ENCODE measurements at places on chromosomes 6 and 20. TPM values are rescaled to one million over a fixed set of nuclear protein-coding genes. Genes with fewer than 3 reads are reported as not detected.

DNA sequence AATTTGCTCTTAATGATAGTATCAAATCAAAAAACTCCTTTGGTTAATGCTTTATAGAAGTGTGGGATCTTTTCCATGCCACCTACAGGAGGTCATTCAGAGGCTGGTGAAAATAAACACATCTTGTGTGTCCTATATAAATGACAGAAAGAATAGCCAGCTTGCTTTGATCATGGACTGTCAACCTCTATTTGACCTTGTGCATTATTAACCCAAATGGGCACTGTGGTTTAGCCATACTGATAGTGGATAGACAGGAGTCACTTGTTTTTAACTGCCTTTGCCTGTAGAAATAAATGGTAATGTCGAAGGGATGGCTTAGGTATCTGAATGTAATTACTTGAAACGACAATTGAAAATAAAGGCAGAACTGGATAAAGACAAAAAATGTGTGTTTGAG lies 123.8 kb downstream of the CDKAL1 start:
- H3K36me3 ChIP-seq = no peaks in the 10 kb centered on the region
- no peak for DNase-seq
- no peak overlapping the region for H3K27ac ChIP-seq
- H3K4me1 ChIP-seq = no peaks in the 10 kb centered on the region
- no peak overlapping the region for H3K4me3 ChIP-seq

DNA sequence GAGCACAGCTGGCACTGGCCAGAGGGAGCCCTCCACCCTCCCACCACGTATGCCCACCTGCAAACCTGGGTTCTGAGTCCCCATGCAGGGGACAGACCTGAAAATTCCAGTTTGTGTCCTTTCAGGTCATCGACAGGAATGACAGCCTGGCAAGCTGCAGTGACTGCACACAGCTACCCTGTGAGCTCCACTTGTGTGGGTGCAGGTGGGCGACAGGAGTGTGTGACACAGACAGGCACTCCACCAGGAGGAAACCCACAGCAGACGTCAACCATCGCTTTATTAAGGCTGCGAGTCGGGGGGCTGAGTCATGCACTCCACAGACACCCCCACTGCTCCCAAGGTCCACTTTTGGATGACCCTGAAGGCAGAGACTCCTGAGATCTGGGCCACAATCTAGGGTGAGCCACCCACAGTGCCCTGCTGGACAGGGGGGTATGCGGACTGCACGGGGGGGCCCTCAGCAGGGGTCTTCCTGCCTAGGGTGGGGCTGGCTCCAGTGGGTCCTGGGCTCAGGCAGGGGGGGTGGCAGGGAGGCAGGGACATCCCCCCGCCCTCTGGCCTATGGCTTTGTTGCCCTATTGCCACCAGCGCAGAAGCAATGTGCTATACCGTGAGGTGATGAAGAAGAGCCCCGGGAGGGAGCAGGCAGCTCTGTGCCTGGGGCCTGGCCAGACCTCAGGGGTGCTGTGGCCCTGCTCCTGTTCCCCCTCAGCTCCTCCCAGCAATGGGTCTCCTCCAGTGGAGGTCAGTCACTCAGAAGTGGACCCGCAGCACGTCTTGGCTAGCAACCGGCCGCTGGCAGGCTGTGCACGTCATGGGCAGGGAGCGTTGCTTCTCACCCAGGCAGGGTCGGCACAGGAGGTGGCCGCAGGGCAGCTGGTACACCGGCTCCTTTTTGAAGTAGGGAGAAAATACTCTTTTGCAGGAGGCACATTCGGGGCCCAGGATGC lies 25.1 kb upstream of the AVP start:
- H3K4me1 ChIP-seq = no peaks in the 10 kb centered on the region
- no peaks in the 10 kb centered on the region for H3K36me3 ChIP-seq
- no peaks in the 10 kb centered on the region for H3K27me3 ChIP-seq
- H3K27ac ChIP-seq = no peak overlapping the region
- no peak for DNase-seq

GRCh38 chr20:57598060-57598459 lies 22.2 kb downstream of the ZBP1 start:
- no peaks in the 10 kb centered on the region for H3K27me3 ChIP-seq
- no peak overlapping the region for H3K4me3 ChIP-seq
- H3K27ac ChIP-seq = no peak overlapping the region
- no peaks in the 10 kb centered on the region for H3K36me3 ChIP-seq

DNA sequence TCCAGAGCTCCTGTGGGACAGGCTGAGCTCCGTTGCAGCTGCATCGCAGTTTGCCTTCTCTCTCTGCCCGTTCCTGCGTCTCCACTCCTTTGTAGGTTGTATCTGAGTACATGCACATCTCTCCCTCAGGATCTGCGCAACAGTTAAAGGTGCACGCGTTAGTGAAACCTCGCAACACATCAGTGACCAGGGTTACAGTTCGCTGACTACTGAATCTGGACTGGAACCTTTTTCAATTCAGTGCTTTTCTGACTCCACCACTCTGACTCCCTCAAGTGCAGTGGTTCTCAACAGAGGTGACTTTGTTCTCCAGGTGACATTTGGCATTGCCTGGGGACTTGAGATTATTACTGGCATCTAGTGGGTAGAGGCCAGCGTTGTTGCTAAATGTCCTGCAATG lies 44.0 kb downstream of the UST start:
- H3K4me3 ChIP-seq = no peak overlapping the region
- H3K36me3 ChIP-seq = no peaks in the 10 kb centered on the region
- DNase-seq = no peak
- H3K27ac ChIP-seq = no peak overlapping the region
- H3K4me1 ChIP-seq = no peaks in the 10 kb centered on the region

DNA sequence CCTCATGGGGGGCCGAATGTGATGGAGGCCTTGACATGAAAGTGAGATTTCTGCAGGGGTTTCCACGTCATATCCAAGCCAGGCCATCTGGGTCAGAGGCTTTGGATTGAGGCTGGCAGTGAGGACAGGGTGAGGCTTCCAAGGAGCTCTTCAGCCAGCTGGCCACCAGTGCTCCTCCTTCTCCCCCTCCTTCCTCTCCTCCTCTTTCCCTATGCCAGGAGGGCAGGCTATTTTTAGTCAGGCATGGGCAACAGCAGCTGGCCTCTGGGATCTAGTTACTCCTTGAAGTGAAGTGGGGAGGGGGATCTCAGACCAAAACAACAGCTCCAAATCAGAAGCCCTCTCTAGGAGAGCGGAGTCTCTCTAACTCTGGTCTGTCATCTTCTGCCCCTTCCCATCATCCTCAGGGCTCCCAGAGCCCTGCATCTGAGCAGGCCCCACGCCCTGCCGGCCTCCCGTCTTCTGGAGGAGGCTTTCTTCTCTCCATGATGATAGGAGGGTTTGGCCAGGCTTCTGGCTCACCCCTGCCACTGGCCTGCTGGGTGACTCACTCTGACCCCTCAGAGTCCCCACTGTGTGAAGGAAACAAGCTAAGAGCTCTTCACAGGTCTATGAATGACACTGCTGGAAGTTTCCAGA lies 612 bp downstream of the TNNC2 start:
- no peaks in the 10 kb centered on the region for H3K27me3 ChIP-seq
- H3K4me3 ChIP-seq = no peak overlapping the region
- H3K4me1 ChIP-seq = peaks cover 30% of the 10 kb centered on the region
- H3K27ac ChIP-seq = no peak overlapping the region
- DNase-seq = no peak

- H3K27ac ChIP-seq = no peak overlapping the region
- no peak overlapping the region for H3K4me3 ChIP-seq
- no peaks in the 10 kb centered on the region for H3K4me1 ChIP-seq
- H3K27me3 ChIP-seq = no peaks in the 10 kb centered on the region
These were observed 273.0 kb downstream of the CDH4 start for GRCh38 chr20:61524951-61525666.

DNA sequence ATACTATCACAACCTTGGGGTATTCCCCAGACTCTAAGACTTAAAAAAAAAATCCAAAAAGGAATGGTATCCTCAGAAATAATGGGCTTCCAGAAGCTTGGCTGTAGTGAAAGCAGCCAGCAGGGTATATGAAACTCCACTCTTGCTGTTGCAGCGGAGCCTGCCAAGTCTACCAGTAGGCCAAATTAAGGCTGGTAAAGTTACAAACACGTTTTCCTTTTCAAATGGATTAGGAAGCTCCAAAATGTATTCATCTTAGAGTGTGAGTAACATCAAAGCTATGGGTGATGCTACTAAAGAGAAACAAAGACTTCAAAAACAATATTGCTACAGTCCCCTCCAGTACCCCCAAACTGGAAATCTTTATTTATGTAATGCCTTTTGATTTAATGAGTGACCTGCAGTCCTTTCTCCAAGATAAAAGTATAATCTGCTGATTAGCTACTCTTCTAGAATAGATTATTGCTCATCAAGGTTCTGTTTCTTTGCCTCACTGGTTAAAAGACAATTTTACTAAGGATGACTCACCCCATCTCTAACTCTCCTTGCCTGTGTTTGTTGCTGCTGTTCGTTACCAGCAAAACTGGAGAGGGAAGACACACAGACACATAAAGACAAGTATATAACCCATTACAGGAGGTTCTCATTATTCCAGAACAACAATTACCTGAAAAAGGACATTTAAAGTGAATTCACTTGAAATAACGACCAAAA lies 84.9 kb downstream of the BTBD9 start:
- no peaks in the 10 kb centered on the region for H3K27me3 ChIP-seq
- H3K36me3 ChIP-seq = no peaks in the 10 kb centered on the region
- no peaks in the 10 kb centered on the region for H3K4me1 ChIP-seq
- H3K4me3 ChIP-seq = no peak overlapping the region

- peaks cover 4% of the 10 kb centered on the region for H3K27me3 ChIP-seq
- peak overlapping the region; percentile 35 for H3K4me3 ChIP-seq
- no peaks in the 10 kb centered on the region for H3K36me3 ChIP-seq
These were observed 285.8 kb upstream of the SUPT3H start for GRCh38 chr6:45663251-45664221.

- H3K4me1 ChIP-seq = no peaks in the 10 kb centered on the region
- H3K36me3 ChIP-seq = no peaks in the 10 kb centered on the region
- no peak within 1 kb of the TSS for H3K4me3 ChIP-seq
- H3K27ac ChIP-seq = peak within 1 kb of the TSS; percentile 66
These were observed at the start of gene ASIP for GRCh38 chr20:34240693-34241615. Gene ASIP (plus strand): TSS chr20:34241423. CDS start chr20:34260375, 18,952 bp downstream.

DNA sequence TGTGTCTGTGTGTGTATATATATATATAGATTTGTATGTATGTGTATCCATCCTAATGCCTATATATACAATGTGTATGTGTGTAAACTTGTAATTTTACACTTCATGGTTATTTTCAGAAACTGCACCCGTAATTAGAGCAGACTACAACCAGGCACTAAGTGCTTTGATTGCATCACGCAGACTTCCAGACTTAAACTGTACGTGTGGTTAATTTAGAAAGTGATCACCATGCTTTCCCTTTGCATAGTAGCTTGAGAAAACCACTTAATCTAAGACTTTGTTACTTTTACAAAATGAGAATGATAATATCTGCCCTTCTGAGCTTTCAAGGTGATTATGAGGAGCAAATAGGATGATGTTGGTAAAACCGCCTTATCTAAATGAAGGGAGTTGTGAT lies 50.1 kb upstream of the E2F3 start:
- no peak overlapping the region for H3K4me3 ChIP-seq
- H3K27ac ChIP-seq = no peak overlapping the region
- DNase-seq = no peak
- H3K36me3 ChIP-seq = no peaks in the 10 kb centered on the region
- no peaks in the 10 kb centered on the region for H3K4me1 ChIP-seq

F13A1 gene
- 29.7 TPM for total RNA-seq

OR2B3 gene
- total RNA-seq = not detected

EDN1 gene
- 17.2 TPM for total RNA-seq

ZBTB46 gene
- 33.0 TPM for total RNA-seq
